ENCODE measurements at places on chromosomes 2 and 18.

DNA sequence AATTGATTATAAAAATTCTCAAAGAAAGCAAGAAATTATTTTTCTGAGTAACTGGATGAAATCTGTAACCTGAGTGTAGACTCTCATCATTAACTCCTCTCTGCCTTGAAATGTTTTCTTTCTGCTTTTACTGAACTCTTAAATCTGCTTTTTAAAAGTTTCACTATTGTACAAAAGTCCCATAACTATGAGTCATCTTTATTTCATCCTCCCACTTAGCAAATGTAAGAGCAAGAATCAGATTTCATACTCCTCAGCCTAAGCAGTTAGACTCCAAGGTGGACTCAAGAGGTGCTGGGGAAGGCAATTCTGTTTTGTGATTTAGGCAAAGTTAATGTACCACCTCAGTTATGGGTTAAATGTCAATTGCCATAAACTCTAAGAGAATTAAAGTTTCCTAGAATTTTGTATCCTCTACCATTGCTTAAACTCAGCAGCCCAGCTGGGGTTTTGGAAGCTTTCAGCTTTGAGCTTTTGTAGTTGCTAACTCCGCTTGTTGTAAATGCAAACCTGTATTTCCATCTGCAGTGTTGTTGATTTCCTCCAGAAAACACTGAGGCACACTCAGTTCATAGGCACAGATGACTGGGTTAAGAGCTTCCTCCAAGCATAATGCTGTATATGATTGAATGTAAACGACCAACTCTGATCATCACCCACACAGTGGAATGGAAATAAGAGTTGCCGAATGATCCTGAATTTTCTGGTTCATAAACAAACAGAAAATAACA is 268.8 kb downstream of the ARHGAP15 start:
- DNase-seq: no peak

DNA sequence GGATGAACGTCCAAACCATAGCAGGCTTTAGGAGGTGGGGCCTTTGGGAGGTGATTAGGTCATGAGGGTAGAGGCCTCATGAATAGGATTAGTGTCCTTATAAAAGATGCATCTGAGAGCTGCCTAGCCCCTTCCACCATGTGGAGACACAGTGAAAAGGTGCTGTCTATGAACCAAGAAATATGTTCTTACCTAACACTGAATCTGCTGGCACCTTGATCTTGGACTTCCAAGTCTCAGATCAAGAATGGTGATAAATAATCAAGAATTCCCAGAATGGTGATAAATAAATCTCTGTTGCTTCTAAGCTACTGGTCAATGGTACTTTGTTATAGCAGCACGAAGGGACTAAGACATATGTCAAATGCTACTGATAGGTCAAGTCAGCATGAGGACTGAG is 15.1 kb upstream of the DYTN start:
- no peak for DNase-seq

GRCh38 chr2:241033336-241033987 is 35.0 kb downstream of the SNED1 start:
- DNase-seq: no peak

GRCh38 chr18:74479486-74480148 is 16.5 kb upstream of the CNDP2 start:
- no peak for DNase-seq

GRCh38 chr2:218325566-218326160 is 31.0 kb upstream of the CATIP start:
- no peak for DNase-seq

DNA sequence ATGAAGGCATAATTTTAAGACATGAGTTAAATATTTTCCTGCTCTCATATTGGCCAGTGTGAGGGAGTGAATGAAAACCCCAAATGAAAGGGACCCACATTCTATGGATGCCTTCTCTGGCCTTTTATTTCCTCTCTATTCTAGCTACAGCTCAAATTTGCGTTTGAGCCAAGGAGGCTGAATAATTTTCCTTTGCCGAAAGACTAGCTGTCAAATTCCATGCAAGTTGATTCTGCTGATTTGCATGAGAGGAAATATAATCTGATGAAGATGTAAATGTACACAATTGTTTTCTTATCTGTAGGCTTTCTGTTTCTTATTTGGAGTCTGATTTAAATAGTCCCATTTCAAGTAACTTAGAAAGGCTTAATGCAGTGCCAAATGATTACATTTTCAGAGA is 438.4 kb upstream of the SPRED2 start:
- no peak for DNase-seq

GRCh38 chr2:59012234-59012633 is 771.1 kb upstream of the FANCL start:
- no peak for DNase-seq

GRCh38 chr2:148585696-148586095 is 58.9 kb upstream of the EPC2 start:
- DNase-seq: no peak

DNA sequence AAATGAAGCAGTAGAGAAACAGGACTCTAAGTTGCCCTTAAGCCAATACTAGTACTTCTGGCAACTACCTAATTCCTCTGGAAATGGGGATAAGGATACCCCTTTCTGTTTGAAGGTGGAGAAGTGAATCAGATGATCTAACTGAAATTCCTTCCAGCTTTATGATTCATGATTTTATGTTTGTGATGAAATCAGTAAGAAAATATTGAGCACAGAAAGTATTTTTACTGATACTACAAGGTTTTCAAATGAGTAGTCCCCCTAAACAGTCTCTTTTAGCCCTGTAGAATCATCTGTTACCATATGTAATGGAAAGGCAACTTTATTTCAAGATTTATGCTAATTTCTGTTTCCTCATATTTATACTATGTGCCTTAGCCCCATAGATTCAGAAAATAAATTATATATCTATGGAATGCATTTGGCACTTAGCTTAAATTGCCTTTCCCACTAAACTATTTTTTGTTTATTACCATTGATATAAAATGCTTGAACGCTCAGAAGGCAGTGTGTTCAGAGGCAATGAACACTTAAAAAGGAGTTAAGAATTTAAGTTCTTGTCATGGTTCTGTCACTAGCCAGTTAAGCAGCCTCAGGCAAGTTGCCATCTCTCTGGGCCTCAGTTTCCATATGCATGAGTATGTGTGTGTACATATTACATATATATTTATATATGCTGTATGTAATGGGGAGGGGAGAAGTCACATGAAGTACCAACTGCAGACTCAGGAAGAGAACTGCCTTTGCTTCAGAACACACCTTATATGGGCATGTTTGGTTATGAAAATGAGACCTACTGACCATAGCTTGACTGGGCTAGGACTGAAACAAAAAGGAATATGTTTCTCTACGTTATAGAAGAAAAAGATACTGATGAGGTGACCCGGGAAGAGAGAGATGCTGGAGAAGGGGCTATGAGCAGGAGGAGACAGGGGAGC is 97.7 kb downstream of the CDC42EP3 start:
- DNase-seq: no peak

DNA sequence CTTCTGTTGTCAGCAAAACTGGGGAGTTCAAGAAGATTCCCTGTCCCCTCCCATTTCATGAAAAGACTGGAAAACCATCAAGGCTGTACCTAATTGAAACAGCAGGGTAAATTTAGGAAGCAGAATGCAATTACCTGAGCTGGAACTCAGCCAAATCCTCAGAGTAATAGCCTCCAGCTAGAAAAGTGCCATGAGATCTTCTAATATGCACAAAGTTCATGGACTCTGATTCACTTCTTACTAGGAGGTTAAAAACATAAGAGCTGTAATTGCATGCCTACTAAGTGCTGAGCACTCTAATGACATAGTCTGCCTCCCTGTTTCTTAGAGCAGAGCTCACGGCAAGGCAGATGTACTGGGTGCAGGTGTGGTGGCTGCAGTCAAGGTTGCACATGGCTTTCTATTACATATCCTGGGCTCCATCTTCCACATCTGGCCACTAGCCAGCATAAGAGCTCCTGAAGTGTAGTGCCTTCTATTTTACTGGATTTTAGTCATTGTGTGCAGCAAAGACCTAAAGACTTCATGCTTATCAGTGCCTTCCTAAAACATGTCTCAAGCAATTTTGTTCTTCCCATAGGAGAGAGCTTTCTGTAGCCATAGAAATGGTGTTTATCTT is 341.7 kb downstream of the PTPRM start:
- DNase-seq: no peak

- peak; percentile 22 for DNase-seq
Measured at GRCh38 chr2:216216951-216217903, 108.1 kb downstream of the XRCC5 start.

DNA sequence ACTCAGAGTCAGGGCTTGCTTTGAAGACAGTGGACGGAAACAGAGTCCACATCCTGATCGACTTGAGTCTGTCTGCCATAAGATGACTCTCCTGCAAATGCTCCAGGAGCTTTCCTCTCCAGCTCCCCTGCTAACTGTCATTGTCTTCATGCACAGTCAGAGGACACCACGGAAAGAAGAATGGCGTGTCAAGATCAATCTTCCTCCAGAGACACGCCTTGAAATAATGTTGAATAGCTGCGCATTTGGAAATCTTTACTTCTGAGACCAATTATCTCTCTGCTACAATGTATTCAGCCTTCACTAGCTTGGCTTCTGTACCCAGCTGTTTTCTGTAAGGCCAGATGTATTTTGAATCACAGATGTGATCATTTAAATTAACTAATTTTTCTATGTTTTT is 457.2 kb downstream of the CDH2 start:
- no peak for DNase-seq

GRCh38 chr18:54926593-54927325 is 32.5 kb downstream of the CCDC68 start:
- DNase-seq: no peak

GRCh38 chr2:40401896-40402295 is 50.0 kb downstream of the SLC8A1 start:
- DNase-seq: no peak

DNA sequence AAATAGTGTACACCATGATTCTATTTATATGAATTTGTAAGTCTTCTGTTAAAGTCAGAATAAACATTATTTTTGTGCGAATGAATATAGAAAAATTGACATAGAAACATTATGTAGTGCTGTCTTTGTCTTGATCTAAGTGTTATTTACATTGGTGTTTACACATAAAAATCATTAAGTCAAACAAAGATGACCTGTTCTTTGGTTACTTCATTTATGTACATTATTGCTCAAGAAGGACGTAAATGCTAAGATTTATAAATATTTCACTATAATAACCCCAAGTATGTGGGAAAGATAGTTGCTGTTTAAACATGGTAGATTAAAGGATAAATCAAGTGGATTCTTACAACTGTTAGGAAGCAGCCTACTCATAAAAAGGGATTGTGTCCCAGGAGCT is 536.8 kb upstream of the DSEL start:
- no peak for DNase-seq

DNA sequence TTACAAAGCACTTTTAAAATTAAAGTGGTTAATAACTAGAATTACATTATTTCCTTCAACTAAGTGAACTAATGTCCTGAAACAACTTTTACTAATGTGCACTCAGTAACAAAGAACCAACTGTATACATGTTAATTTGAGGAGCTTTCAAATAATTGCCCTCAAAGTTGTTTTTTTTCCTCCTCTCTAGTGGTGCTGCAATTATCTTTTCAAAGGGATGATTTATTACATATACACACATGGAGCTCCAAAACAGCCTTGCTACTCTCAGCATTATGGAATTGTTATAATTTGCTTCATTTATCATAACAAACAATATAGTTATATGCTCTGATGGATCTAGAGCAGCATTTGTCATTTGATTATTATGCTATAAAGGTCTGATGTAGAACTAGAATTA is 246.3 kb upstream of the RASGRP3 start:
- no peak for DNase-seq

- DNase-seq: no peak
Measured at GRCh38 chr18:78169174-78169864, 810.3 kb upstream of the SALL3 start.

DNA sequence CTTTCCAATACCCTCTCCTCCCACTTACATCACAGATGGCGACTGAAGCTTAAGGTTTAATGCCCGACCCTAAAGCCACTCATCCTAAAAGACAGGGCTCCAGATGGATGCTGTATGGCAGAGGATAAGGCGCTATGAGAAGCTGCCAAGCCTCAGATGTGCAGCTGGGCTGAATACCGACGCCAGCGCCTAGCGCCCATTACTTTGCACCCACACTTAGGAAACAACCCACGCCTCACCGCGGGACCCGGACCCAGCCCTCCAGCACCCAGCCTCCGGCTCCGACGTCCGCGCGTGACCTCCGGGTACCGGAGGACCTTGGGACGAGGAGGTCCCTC is 335 bp downstream of the TRAK2 start:
- no peak for DNase-seq

DNA sequence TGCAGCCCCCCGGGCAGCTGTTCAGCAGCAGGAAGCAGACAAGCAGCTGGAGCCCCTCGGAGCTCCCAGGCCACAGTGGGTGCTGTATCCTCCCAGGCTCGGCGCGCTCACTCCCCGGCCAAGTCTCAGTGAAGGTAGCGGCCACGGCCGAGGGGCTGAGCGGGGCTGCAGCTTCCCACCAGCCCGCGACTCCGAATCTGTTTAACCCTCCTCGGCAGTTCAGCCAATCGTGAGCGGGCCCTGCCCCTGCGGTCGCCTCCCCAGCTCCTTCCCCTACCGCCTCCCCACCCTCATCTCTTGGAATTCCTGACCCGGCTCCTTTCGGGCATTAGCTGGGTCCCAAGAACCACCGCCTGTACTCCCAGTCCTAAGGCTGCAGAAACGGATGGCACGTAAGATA is at the start of gene RESP18:
Gene RESP18 (minus strand): TSS at position 203 of the 400 bp plus-strand sequence.
- DNase-seq: no peak

DNA sequence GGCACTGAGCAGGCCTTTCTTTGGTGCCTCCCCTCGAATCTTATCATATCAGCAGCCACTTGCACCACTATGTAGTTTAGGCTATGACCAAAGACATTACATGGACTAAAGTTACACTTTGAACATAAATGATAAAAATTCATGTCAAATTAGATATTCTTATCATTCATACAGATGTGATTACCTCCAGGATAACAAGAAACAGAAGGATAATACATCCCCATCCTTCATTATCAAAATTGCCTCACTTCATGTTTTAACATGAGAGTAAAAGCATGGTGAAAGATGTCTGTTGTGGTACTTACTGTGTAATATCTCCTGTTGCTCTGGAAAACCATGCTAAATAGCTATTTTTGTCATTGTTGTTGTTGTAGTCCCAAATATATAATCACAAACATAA is 230.8 kb upstream of the RND3 start:
- DNase-seq: no peak

DNA sequence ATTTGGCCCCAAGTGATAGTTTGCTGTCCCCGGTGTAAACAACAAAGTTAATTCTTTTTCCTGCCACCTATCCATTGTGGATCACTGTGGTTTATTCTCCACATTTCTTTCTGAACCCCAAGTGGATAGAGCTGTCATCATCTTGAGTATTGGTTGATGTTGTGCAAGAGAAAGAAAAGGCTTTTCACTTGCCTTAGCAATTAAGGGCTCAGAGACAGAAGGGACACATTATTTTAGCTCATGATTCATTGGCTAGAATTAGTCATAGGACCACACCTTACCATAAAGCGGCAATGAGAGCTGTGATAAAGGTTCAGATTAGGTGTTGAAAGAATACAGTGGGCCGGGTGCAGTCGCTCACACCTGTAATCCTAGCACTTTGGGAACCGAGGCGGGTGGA is 442.1 kb upstream of the DCC start:
- DNase-seq: no peak

DNA sequence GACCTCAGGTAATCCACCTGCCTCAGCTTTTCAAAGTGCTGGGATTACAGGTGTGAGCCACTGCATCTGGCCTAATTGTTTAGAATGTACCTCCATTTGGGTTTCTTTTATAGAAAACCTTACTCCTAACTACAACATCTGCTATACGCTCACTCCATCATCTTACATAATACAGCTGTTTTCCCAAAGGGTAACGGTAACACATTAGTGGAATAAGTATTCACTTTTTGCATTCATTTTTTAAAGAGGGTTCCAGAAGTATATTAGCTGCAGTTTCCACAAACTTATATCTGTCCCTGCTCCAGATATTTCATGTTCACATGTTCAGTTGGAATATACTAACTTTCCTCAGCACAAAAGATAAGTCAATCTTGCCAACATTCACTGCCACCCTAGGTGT is 640.1 kb upstream of the FSHR start:
- no peak for DNase-seq
